Calu3 (cell line): ENCODE measurements at places on chromosomes 3 and 15. TPM values are rescaled to one million over a fixed set of nuclear protein-coding genes. Genes with fewer than 3 reads are reported as not detected.
A peak's percentile ranks its signal among the peaks of the same experiment; 100 is the strongest.

Gene NTRK3
- total RNA-seq, result not detected in 2 replicates

GRCh38 chr15:92605225-92605944 is 50.2 kb downstream of the FAM174B start:
- DNase-seq, result no peak

DNA sequence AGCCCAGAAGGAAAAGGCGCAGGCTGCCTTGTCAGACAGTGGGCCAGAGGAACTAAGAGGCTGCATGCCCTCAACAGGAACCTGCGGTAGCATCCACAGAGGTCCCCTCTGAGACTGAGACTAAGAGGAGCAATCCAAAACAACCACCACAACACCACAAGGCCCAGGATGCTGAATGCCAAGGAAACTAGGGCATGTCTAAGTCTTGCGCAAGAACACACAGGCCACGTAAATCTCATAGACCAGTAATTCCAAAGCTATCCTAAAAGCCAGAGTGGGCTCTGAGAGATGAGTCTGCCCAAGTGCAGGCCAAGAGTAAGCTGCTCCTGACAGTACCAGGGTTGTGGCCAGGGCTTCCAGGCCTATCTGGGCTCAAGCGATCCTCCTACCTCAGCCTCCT is 12.9 kb downstream of the MON1A start:
- no peak for DNase-seq

GRCh38 chr3:122427857-122428471 is 12.1 kb upstream of the WDR5B start:
- no peak for DNase-seq

DNA sequence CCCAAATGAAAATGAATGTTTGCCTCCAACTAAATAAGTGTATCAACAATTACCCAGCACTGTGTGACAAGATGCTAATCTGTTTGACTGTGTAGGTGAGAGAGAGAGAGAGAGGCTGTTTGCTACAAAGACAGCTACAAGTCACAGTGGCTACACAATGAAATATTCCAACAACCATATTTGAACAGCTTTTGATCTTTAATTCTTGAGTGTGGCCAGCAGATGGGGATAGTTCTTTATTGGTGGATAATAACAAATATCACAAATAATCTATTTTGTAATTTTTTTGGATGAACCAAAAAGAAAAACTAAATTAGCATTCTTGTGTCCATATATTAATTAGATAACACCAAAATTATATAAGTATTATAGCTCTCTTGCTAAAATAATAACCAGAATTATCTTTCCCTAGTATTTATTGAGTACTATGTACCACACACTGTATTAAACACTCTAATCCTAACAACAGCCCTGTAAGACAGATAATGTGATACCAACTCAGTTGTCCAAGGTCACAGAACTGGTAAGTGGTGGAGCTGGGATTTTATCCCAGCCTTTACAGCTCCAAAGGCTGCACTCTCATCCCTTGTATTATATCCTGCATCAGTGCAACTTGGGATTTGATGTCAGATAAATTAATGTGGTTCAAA is 61.9 kb upstream of the C3orf80 start:
- peak; percentile 27 for DNase-seq

GRCh38 chr15:57382969-57383368 is 6.7 kb downstream of the CGNL1 start:
- no peak for DNase-seq

GRCh38 chr3:3851621-3852323 is 52.5 kb downstream of the LRRN1 start:
- no peak for DNase-seq

Gene FRMD4B
- total RNA-seq, result 13.8 and 16.7 TPM in 2 replicates

Gene MUC13
- 25.8 and 58.8 TPM in 2 replicates for total RNA-seq

DNA sequence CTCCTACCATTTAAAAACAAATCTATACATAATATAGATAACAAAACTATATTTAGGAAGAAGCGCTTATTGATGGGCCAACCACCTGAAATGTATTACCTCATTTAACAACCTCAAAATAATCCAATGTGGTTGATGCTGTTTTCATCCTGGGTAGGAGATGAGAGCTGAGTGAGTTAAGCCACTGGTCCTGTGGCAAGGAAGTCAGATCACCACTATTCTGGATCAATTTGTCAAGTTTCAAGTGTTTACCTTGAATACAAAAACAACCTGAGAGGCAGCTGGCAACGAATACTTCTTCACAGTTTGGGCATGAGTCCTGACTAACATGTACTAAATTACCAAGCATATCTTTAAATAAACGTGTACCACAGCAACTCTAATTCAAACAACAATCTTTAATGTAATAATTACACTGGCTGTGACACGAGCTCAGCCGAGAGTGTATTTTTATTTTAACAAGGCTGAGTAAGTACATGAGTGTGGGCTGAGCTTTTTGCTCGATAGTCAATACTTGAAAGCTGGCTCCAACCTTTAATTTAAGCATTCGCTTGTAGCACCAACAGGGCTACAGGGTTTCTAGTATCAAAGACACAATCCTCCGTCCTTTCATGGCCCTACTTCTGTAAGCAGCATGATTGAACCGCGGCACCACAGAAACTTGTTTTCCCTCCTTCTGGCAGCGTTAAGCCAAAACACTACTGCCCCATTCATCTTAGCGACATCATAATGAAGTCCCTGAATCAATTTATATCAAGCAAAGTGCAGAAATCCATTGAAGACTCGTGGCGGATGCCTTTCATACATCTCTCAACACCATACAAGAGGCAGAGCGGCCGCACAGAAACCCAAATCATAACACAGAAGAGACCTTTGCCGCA is 93.8 kb upstream of the ICE2 start:
- DNase-seq, result no peak

GRCh38 chr3:16423947-16424673 is 89.4 kb downstream of the RFTN1 start:
- DNase-seq, result no peak

DNA sequence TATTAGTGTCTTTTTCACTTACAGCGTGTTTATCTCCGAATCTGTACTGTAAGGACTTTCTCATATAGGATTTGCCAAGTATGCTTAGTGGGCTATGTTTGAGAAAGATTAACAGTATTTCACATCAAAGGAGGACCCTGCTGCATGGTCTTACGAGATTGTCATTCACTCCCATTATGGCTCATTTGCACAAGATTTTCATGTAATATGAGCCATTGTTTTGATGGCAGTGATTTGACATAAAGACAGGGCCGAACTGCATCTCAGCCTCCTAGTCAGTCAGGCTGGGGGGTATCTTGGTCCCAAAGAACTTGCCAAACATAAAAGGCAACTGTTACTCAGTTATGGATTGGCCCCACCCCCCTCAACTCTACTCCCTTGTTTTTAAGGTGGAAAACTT is 205.9 kb downstream of the ZIC1 start:
- no peak for DNase-seq

Gene FSIP1
- total RNA-seq, result 0.27 and 0.28 TPM in 2 replicates

- DNase-seq, result no peak
Measured at GRCh38 chr15:32831485-32831884, 113.7 kb downstream of the GREM1 start.

- DNase-seq, result peak; percentile 45
Measured at GRCh38 chr3:156010829-156011228, 109.5 kb upstream of the KCNAB1 start.

- DNase-seq, result no peak
Measured at GRCh38 chr3:59632760-59633573, 583.1 kb upstream of the CFAP20DC start.

Gene BTBD1
- total RNA-seq, result 73.2 and 77.3 TPM in 2 replicates

DNA sequence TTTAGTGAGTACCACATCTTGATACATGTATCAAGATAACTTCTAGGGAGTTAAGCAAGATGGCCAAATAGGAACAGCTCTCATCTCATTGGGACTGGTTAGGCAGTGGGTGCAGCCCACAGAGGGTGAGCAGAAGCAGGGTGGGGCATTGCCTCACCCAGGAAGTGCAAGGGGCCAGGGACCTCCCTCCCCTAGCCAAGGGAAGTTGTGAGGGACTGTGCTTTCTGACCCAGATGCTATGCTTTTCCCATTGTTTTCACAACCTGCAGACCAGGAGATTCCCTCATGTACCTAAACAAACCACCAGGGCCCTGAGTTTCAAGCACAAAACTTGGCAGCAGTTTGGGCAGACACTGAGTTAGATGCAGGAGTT is 665.0 kb upstream of the CBLB start:
- no peak for DNase-seq

DNA sequence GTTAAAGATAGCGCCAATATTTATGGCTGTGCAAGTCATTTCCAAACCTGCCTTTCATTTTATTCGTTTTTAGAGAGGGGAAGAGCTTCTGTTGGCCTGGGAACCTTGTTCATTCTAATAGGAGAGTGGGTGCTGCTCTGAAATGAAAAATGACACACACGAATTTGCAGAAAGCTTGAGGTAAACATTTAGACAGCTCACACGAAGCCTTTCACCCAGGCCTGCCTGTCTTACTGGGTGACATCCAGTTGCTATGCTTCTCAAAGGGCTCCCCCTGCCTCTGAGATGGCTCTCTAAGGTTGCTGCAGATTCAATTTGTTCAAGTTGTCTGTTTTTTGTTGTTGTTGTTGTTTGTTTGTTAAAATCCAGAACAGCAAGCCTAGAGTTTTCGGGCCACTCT is 18.2 kb downstream of the PEX5L start:
- DNase-seq, result no peak

DNA sequence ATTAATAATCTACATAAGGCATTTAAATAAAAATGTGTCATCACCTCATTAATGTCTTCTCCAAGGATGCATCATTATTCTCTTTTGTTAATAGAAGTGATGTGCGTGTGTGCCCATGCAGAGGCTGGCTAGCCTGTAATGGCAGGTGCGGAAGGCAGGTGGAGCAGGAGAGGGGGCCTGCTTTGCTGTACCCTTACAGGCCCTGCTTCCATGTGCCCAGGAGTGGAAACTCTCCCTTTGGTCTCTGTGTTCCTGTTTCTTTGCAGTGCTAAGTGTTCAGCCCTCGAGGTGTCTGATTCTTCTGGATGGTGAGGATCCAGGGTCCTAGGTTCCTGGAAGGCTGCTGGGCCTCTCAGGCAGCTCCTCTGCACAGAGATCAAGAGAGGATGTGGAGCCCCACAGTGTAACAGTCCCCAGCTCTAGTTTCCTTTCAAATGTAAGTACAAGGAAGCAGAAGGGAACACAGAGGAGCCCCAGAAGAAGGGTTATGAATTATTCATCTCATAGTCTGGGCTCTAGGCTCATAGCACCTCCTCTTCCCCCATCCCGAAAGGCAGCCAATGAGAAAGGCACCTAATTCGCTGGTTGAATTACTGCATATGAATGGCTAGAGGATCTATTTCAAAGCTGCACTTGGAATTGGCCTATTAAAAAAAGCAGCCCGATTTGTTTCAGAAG is 39.2 kb upstream of the AGBL1 start:
- no peak for DNase-seq

DNA sequence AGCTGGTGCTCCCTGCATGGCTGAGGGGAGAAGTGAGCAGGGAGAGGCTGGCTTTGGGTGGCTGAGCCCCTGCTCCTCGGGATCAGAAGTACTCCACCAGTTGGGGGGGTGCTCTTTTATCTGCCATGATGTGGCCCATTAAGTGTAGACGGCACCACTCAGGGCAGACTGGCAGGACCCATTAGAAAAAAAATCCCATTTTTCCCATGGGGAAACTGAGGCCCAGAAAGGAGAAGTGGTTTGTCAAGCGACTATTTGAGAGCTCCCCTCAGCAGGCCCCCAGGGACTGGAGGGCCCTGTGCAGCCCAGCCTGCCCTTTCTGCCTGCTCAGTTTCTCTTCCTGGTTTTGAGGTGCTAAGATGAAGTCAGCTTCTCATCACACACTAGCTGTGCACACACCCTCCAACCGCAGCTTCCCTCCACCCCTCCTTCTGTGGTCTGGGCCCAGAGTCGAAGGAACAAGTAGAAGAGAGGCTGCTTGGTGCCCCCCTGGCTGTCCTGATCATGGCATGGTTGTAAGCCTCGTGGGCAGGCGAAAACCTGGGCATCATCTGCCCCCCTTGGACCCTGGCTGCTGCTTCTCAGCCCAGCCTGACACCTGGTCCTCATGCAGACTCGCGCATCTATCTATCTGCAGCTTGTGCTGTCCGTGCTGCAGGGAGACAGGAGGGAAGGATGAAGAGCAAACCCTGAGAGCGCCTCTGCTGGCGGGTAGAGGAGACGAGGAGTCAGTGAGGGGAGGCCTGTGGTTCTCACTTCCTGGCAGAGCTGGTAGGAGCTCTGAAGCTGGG is 5.6 kb downstream of the CSK start:
- peak; percentile 54 for DNase-seq

Gene AADACL2
- not detected in 2 replicates for total RNA-seq

- no peak for DNase-seq
Measured at GRCh38 chr15:39593071-39593655, 12.3 kb downstream of the THBS1 start.

Gene ISLR
- total RNA-seq, result not detected in 2 replicates

Gene LDHAL6B
- total RNA-seq, result not detected in 2 replicates

- no peak for DNase-seq
Measured at GRCh38 chr3:7190095-7190494, 329.2 kb downstream of the GRM7 start.

DNA sequence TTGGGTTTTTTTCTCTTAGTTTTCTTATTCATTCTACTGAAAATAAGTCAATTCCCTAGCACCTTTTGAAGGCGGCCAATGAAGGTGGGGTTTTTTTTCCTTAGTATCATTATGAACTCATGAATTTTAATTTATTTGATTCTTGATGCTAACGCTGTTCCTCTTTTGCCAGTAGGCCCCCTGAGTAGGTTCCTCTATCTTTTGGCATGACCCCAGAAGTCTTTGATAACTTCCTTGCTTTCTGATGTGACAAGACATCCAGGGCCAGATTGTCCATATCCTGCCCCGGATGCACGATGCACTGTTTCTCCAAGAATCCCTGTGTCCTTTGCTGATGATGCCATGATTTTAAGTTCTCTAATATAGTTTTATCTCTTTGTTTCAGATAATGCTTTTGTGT is 20.6 kb downstream of the LRRK1 start:
- DNase-seq, result no peak

Gene KIF9
- 8.9 and 10.0 TPM in 2 replicates for total RNA-seq

Gene PIERCE2
- total RNA-seq, result 2.9 and 3.1 TPM in 2 replicates

Gene CELSR3
- 24.9 and 28.5 TPM in 2 replicates for total RNA-seq

DNA sequence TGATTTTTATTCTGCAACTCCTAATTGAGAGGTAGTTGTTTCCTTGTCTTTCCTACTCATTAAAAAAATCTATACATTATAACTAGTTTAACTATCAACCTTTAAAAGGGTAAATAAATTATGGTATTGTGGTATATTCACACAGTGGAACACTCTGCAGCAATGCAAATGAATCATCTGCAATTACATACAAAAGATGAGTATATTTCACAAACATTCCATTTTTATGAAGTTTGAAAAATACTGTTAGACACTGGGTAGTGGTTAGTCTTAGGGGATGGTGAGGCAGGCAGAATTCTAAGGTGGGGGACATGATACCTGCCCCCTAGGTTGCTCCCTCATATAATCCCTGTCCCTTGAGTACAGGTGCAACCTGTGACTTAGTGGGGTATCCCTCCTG is 44.0 kb upstream of the MAGI1 start:
- DNase-seq, result no peak

DNA sequence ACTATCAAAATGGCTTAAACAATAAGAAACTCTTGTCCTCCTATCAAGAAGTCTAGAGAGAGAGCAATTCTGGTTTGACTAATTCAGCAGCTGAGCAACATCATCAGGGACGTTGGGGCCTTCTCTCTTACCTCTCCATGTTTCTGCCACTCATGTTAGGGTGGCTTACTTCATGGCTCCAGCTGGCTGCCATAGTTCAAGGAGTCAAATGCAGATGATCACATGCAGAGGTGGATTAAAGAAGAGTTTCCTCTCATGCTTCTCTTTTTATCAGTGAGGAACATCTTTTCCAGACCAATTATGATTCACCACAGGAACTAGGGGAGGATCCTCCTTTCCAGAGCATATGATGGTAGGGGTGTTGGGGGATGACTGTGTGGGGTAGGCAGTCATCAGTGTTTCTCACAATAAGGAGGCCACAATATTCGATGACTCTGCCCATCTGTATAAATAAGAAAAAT is 45.5 kb downstream of the NEK11 start:
- DNase-seq, result no peak
